Activated CD4-positive, CD25-positive, alpha-beta regulatory T cell treated with anti-CD3 and anti-CD28 coated beads, Interleukin-2, amount 50 U/mL, for 16 hours (primary cell): ENCODE measurements at places on chromosomes 5 and 9.

- no peak for DNase-seq
Observed at GRCh38 chr5:3596261-3596825, 711 bp downstream of the IRX1 start.

- DNase-seq = no peak
Observed at GRCh38 chr9:126411225-126411947, 84.8 kb downstream of the MVB12B start.

GRCh38 chr5:112713206-112713605 lies 24.5 kb upstream of the APC start:
- no peak for DNase-seq

GRCh38 chr5:148002451-148002850 lies 61.3 kb upstream of the SPINK5 start:
- no peak for DNase-seq

GRCh38 chr9:111035543-111036428 lies 2.5 kb downstream of the LPAR1 start:
- DNase-seq = no peak

DNA sequence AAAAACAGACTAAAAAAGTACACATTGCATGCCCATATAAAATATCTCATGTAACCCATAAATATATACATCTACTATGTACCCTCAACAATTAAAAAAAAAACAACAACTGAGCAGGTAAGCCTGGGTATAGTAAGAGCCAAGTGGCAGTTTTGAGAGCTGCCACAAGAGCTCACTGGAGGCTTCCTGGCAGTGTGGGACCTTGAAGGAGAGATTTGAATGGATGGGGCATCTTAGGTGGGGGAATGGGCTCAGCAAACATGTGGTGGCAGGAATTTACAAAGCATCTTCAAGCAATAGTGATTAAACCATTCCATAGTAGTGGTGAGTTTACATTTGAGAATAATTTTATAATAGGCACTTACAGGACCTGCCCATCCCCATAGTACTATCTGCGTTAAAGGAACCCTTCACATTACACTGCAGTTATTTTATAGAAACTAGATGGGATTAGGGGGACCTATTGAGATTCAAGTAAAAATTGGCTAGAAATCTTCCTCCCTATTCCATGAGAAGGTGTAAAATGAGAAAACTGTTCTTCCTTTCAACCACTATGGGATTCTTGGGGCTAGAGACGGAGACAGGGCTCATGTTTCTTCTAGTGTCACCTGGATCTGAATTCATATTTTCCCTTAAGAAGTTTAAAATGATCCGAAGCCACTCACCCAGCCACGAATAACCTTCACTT lies 6.9 kb downstream of the MEGF10 start:
- DNase-seq = no peak

DNA sequence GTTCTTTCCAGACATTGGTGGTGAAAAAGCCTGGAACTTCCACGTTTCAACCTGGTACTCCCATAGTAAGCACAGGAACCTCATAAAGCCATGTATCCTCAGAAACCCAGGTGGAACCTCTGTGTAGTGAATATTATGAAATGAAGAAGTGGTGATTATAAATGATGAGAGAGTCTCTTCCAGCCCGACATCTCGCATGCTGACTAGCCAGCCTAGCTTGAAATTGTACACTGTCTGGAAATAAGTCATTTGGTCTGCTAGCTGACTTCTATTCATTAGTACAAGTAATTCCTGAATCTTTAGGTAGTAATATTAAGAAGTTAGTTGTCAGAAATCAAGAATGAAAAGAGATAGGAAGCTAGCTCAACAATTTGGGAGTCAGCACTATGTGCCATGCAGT lies 203.3 kb downstream of the CWC27 start:
- DNase-seq = no peak

- no peak for DNase-seq
Observed at GRCh38 chr9:109769250-109769649, 10.7 kb upstream of the PALM2AKAP2 start.

GRCh38 chr5:79488775-79489174 lies 25.2 kb downstream of the HOMER1 start:
- DNase-seq = no peak

- no peak for DNase-seq
Observed at GRCh38 chr9:26637101-26637500, 255.5 kb downstream of the CAAP1 start.

DNA sequence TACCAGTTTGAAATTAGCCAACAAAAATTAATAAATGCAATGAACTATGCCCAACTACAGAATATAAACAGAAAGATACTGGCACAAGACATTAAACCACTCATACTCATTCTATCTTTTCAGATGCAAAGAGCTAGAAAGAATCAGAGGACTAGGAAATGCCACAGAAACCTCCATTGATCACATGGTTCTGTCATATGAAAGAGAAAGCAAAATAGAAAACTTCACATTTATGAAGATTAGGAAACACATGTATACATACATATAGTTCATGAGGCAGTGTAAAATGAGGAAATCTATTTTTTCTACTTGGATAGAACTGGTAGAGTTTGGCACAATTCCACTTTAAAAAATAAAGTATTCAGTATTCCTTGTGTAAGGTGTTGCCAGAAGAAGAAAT lies 275.1 kb upstream of the PTGER4 start:
- DNase-seq = no peak

DNA sequence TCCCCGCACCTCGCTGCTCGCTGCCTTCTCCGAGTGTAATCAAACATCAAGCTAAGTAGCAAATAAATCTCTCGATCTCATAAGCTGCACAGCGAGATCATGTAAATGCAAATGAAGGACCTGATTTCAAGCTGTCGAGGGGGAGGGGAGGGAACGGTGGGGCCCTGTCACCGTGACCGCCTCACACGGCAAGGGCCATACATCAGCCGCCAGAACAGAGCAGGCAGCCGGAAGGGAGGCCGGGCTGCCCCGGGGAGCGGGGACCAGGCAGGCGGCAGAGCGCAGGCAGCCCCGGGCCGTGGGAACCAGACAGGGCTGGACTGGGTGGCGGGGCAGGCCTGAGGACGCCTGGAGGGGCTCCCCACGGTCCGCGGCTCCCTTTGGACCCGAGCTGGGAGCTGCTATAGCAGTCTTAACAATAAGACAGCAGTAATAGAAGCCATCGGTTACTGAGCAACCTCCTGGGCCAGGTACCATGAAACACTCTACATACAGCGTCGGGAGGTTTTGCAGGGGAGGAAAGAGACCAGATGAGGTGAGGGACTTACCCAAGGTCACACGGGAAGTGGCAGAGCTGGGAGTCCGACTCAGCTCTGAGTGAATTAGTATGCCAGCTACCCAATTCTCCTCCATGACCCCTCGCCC lies 76.8 kb downstream of the CFAP77 start:
- DNase-seq = peak; percentile 10

DNA sequence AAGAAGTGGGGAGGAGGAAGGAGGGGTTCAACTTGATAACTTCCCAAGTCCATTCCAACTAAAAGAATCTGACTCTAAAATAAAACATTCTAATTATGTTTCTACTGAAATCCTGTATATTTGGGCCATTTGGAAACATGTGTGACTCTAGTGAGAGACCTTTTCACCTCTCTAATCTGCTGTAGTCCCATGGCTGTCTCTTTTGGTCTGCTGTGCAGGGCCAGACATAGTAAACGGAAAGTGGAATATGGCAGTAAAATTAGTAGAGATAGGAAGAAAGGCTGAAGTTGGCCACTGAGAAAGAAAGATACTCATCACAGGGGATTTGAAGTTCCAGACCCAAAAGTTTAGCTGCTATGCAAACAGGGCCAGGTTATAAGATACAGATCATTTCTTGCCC lies 15.9 kb downstream of the RFX3 start:
- DNase-seq = no peak

DNA sequence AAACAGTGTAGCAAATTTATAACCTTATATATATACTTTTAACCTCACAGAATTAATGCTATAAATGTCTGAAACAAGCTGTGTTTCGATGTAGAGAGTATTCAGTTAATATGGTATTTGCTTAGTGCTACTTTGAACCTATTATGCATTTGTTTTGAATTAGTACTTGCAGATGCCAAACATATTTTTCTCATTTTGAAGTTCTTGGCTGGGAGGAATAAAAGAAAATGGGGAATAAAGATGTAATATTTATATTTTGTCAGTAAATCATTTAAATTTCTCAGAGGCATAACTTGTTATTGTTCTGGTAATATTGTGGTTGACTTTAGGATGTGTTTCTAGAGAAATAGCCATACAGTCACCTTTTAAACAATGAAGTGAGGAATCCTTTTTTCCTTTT lies 175.9 kb upstream of the IZUMO3 start:
- no peak for DNase-seq

DNA sequence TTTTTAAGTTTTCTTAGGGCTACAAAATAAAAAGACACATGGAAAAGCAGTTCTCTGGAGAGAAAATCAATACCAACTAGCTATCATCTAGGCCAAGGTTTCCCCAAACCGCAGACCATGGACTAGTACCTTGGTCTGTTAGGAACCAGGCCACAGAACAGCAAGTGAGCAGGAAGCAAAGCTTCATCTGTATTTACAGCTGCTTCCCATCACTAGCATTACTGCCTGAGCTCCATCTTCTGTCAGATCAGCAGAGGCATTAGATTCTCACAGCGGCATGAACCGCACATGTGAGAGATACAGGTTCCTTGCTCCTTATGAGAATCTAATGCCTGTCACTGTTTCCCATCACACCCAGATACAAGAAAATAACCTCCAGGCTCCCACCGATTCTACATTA lies 1907.6 kb upstream of the ACO1 start:
- no peak for DNase-seq

DNA sequence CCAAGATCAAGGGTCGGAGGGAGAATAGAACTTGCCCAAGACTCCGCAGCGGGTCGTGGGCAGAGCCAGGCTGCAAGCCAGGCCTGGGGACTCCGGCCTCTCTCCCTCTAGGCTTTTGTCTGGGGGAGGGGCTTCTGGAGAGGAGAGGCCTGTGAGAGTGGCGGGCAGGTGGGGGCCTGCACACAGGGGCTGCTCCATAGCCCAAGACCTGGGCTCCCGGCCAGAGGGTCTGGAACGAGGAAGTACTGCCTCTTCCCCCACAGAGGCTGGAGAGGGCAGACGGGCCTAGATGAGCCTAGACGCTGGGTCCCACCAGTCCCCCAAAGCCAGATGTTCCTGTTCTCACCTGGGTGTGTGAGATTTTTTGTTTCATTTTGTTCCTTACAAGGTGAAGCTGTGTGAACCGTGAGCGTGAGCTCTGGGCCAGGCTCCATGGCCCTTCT lies 5.2 kb upstream of the ST6GALNAC6 start:
- DNase-seq = no peak

DNA sequence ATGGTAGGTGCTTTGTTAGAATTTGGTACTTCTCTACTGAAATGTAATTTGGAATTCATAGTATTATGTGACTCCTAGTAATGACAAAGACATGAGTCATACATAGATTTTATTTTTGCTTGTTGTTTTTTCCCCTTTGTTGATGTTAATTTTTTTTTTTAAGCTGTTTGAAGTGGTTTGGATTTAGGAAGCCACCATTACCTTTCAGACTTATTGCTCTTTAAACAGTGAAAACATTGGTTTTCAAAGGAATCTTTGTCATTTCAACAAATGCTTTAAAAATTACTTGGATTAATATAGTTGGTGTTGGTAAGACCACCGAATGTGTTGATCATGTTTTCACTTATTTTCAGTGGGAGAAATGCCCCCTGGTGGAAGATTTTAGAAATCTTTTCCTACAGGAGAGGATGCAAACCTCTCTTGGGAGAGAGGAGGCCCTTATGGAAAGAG lies 170.1 kb upstream of the PITX1 start:
- no peak for DNase-seq

GRCh38 chr5:74384851-74385250 lies 255.7 kb downstream of the ENC1 start:
- no peak for DNase-seq

DNA sequence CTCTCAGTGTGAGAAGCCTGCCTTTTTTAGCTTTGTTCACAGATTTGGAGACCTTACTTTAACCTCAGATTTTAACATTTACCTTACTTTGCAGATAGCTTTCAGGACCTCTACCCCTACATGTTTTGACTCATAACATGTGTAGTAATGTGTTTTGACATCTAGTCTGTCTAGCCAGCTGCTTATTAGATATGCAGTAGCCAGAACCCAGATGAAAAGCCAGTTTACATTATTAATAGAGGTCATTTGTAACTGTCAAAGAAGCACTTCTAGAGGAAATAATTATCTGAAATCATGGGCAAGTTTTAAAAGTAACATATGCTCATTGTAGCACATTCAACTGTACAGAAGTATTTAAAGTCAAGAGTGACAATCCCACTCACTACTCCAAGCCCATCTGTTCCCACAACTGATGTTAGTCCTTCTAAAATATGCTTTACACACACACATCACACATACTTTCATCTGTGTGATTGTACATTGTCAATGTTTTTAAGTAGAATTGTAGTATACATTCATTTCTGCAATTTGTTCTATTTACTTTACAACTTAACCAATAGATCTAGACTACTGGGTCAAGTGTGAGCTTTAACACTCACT lies 71.8 kb upstream of the NIPAL4 start:
- DNase-seq = no peak

DNA sequence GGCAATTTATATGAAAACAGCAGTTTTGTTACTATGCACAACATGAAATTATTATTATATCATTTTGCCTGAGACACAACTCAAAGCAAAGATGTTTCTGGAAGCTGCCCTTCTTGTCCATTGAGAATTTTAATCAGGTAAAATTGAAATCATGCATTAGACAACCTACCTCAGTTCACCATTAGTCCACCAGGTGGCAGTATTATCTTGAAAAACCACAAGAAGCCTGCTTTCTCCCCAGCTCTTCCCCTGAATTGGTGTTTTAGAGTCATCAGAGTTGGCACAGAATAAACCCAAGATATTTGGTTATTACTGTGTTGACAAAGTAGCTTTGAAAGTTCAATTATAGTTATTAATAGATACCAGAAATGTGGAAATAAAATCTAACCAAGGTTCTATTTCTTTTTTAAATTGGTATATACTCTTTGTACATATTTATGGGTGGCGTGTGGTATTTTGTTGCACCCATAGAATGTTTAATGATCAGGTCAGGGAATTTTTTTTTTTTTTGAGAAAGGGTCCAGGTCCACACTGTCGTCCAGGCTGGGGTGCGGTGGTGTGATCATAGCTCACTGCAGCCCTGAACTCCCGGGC lies 25.7 kb downstream of the UTP15 start:
- peak; percentile 28 for DNase-seq
